ENCODE measurements at places on chromosomes 13 and 19.

DNA sequence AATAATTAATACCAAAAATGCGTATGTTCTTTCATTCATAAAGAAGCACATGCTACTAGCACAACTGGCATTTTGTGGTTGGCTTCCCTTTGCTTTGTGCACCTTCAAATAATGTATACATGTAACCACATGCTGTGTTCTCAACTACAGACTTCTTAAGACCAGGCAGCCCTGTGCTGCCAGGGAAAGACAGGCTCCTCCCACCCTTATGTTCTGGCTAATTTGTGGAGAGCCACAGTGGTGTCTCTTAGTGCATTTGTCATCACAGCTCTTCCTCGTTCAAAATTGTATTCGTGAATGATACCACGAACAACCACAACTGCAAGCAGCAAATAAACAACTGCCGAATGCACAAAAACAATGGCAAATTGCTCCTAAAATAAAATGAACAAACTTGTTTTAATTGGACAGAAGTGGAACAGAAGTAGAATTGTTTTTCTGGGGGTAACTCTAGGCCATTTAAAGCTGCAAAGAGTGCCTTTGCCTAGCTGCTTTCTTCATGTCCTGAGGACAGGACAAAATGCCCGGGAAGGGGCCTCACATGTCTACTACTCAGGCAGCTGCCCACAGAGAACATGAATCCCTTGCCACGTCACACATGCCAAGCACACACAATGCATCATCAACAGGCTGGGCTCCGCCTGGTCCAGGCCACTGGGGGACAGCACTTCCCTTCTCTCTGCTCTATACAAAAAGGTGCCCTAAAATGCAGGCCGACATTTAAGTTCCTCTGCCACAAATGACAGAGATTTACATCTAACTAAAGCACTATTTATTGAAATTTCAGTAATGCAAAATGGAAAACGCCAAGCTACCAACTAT, 21.7 kb downstream of the IRS2 start:
- peak; percentile 53 for DNase-seq

DNA sequence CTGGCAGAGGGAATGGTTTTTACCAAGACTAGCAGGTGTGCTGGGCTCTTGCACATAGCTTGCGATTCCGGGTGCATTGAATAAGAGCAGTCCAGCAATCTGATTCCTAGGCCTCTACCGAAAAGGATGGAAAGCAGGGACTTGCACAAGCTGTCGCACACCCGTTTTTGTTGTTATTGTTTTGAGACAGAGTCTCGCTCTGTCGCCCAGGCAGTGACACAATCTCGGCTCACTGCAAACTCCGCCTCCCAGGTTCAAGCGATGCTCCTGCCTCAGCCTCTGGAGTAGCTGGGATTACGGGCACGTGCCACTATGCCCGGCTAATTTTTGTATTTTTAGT, 5.5 kb downstream of the EBI3 start:
- DNase-seq, result no peak

- no peak for DNase-seq
Measured at GRCh38 chr19:17220207-17220758, 5.1 kb downstream of the USE1 start.

DNA sequence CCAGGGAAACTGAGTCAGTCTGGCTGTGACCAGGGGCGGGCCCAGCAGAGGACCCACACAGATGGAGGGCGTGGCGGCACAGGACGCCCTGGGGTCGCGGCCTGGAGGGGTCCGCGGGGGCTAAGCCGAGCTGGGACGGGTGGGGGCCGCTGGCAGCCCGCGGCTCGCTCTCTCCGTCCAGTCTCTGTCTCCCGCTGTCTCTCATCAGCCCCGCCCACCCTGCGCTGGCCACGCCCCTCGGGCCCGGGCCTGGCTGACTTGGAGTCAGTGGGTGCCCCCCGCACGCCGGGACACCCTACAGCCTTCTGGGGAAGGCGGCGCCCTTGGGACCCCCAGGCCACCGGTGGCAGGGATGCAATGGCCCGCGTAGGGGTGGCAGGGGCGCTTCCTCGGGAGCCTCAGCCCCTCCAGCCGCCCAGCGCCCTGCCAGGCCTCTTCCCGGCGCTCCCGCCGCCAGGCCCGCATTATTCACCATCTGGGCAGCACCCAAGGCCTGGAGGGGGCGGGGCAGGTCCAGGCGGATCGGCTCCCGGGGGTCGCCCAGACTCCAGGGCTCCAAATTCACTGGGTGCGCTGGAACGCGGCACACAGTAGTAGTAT, at the start of gene TBXA2R:
Gene TBXA2R (minus strand): TSS at position 186 of the 600 bp plus-strand sequence. CDS start 6,241 bp downstream, outside the sequence.
- DNase-seq, result no peak

GRCh38 chr19:10044390-10044789, 31.1 kb downstream of the RDH8 start:
- DNase-seq, result no peak

DNA sequence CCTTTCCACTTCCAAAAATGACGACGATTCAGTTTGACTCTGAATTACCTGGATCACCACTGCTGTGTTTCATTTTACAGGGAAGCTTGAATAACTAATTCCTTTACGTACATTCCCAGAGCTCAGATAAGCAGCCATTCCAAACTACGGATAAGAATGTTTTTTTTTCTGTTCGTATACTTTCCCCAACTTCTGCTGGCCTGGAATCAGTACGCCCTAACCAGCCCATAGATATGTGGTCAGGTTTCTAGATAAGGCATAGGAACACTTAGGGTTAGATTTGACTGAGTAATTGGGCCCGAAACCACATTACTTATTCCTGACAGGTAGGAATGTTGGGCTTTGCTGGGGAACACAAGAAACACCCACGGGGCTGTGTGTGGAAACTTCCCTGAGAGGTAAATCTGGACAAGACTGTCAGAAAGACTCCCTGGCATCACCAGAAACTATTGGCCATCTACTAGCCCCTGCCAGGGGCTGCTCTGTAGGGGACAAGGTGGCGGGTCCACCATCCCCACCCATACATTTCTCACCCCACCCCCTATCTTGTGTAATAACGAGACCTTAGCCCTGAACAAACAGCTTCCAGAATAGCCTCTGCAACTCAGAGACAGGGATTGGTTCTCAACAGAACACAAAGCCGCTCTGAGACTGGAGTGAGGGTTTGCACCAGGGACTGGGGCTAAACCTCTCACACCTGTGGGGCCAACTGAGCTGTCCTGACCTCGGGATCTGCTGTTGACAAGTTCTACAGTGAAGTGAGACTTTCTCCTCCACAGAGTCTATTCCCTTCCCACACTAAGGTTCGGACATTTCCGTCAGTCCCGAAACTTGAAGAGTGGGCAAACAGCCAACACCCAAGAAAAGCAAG, 15.6 kb downstream of the RHPN2 start:
- DNase-seq, result no peak

DNA sequence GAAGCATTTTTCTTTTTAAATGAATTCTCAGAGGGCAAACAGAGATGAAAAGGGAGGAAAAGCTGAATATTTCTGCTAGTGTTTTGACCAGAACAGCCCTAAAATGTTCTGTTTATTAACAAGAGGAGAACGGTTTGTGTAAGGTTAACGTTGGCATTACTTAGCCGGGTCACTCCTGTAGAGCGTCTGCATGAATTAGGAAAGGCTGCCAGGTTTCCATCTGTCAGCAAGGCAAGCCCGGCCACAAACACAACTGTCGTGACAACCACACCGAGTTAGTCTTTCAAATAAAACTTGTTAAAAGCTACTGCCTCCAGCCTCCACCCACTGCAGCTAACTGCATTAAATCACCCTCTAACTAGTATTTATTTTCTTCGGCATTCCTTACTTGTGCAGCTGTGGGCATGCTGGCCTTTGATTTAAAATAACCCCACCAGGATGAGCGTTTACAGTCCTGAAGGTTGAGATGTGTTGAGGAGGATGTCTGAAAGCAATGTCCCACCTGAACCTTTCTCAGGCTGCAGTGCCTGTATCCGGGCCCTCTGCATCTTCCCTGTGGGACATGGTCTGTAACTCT, 527.9 kb downstream of the FGF9 start:
- DNase-seq, result no peak

- no peak for DNase-seq
Measured at GRCh38 chr19:37977992-37978391, 71.0 kb downstream of the SIPA1L3 start.

DNA sequence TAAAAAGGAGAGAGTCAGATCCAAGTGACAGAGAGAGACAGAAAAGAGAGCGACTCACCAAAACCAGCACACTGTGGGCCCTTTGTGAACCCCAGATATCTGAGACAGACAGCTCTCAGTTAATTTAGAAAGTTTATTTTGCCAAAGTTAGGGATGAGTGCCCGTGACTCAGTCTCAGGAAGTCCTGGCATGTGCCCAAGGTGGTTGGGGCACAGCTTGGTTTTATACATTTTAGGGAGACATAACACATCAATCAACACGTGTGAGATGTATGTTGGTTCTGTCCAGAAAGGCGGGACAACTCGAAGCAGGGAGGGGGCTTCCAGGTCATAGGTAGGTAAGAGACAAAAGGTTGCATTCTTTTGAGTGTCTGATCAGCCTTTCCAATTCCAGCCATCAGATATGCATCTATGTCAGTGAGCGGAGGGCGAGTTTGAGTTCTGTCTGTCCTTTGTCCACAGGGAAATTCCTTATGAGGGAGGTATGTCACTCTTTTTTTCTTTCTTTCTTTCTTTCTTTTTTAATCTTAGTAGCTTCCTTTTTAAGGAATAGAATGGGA, 37.2 kb upstream of the ATP11A start:
- no peak for DNase-seq

GRCh38 chr13:104984296-104984818, 1551.1 kb downstream of the EFNB2 start:
- no peak for DNase-seq

GRCh38 chr13:101217086-101217485, 199.2 kb downstream of the NALCN start:
- no peak for DNase-seq

DNA sequence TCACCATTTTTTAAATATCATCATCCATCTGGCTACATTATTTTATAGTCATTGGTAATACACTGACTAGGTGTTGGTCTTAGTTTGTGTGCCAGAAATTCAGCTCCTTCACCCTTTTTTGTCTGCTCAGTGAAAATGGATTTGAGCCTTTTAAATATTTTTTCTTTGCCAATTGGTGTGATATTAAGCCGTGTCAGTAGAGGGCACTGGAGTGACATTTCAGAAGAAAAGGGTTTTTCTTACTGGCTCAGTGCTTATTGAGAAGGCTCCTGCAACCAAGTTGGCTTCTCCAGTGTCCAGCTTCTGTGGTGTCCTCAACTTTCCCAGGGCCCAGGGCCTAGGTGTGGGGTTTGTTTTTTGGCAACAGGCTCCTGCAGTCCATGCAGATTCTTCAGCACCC, 546.6 kb downstream of the DACH1 start:
- DNase-seq, result no peak

GRCh38 chr19:46032597-46033025, 8.2 kb downstream of the IGFL4 start:
- no peak for DNase-seq

DNA sequence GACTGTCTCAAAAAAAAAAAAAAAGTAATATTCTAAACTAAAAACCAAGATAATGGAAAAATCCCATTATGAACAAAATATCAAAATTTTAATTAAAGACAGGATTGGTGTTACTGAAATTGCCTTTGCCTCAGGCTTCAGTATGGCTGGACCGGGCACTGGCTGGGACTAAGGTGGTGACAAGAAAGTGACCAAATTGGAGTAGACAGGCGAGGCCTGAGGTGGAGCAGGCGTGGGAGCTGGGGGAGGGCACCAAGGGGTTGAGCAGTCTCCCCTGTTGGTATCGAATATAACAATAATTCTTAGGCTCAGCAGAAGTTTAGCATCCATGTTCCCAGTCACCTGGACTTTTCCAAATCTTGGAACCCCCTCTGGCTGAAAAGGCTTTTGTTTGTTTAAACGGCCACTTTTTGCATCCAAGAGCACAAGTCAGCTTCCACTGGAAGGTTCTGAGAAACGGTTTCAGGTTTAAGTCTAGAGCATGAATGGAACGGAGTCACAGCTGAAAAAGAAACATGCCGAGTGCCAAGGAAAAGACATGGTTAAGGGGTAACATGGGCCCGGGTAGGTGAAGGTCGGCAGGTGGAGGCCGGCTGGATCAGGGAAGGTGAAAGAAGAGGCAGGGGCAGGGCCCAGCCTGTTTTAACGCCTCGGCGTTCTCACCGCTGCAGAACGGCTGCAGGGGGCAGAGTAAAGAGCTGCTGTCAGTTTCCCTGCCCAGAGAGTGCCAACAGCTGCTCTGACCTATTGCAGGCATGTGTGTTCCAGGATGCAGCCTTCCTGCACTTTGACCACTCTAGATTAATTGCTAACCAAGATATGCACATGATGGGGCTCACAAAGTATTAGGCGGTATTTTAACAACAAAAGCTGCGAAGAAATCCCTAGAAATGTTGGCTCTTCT, 104.4 kb downstream of the TM9SF2 start:
- DNase-seq, result no peak

GRCh38 chr13:84038001-84038400, 155.7 kb upstream of the SLITRK1 start:
- no peak for DNase-seq

GRCh38 chr13:99467764-99468163, 33.5 kb upstream of the TM9SF2 start:
- DNase-seq, result no peak

DNA sequence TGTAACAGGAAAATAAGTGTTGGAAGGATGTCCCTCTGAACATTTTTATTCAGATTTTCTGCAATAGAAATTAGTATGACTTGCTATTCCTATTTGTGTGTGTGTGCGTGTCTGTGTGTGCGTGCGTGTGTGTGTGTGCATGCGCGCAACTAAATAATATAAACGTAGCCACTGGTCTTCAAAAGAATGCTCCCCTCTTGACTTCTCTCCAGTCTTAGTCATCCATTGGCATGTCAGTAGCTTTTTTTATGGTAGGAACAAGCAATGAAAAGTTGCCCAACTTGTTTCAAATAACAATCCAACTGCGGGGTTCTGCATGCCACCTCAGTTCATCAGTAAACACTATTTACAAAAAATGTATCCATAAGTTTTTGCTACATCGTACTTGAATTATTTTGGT, 249.6 kb downstream of the GPC6 start:
- DNase-seq, result no peak

DNA sequence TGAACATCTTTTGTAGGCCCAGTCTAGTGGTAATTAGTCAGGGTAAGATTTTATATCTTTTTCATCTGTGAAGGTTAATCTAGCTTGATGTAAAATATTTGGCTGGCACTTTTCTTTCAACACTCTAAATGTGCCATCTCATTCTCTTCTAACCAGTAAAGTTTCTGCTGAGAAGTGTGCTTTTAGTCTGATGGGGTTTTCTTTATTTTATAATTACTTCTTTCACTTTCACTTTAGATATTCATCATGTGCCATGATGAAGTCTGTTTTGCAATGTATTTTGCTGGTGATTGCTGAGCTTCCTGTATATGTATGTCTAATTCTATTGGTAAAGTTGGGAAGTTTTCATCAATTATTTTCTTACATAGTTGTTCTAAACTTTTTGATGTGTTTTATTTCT, 31.9 kb downstream of the ZNF726 start:
- no peak for DNase-seq

GRCh38 chr13:83992566-83993358, 110.5 kb upstream of the SLITRK1 start:
- DNase-seq, result no peak

- no peak for DNase-seq
Measured at GRCh38 chr19:38870612-38871011, 7.5 kb downstream of the RINL start.
